ENCODE measurements at places on chromosomes 5 and 9.
A peak's percentile ranks its signal among the peaks of the same experiment; 100 is the strongest.

DNA sequence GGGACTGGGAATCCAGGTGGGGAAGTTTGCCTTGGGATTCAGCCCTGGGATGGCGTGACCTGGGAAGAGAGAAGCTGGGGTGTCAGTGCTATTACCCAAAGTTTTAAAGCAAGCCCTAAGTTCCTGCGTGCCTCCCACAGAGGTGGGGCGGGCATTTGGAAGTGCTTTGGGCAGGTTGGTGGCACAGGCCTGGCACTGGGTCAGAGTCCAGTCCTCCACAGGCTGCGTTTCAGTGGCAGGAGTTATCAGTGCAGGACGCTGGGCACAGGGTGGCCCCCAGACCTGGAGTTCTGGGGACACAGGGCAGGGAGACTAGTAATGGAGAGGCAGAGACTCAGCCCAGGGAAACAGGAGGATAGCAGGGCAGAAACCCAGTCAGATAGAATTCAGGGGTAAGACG, 147.2 kb downstream of the MAST4 start:
- no peak for DNase-seq

- DNase-seq, result no peak
Measured at GRCh38 chr5:173315495-173316338, 12.5 kb downstream of the STC2 start.

DNA sequence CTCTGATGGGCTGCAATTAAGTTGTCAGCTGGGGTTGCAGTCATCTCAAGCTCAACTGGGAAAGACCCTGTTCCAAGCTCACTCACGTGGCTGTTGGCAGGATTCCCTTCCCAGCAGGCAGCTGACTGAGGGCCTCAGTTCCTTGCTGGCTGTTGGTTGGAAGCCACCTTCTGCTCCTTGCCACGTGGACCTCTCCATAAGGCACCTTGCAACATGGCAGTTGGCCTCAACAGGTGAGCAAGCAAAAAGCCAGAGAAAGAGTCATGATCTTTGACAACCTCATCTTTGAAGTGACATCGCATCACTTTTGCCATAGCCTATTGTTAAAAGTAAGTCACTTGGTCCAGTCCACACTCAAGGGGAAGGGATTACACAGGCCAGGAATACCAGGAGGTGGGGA, 17.8 kb upstream of the PRELID2 start:
- no peak for DNase-seq

DNA sequence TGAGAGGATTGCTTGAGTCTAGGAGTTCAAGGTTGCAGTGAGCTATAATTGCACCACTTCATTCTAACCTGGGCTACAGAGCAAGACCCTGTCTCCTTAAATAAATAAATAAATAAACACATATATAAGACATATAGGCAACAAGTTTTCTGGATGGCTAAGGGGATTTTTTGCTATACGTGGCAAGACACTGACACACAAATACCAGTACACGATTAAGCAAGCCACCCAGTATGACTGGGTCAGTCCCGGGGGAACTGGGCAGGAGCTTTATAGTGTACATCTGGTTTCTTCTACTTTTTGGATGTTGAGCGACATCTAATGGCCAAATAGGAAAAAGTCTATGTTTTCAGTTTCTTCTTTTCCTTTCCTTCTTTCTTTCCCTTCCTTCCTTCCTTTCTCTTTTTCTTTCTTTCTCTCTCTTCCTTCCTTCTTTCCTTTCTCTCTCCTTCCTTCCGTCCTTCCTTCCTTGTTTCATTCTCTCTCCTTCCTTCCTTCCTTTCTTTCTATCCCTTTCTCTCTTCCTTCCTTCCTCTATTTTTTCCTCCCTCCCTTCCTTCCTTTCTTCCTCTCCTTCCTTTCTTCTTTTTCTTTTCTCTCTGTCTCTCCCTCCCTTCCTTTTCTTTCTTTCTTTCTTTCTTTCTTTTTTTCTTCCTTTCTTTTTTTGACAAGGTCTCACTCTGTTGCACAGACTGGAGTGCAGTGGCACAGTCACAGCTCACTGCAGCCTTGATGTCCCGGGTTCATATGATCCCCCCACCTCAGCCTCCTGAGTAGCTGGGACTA, 47.0 kb upstream of the PLIN2 start:
- peak; percentile 46 for DNase-seq

GRCh38 chr5:131947445-131947844, 2.0 kb upstream of the MEIKIN start:
- DNase-seq, result no peak

DNA sequence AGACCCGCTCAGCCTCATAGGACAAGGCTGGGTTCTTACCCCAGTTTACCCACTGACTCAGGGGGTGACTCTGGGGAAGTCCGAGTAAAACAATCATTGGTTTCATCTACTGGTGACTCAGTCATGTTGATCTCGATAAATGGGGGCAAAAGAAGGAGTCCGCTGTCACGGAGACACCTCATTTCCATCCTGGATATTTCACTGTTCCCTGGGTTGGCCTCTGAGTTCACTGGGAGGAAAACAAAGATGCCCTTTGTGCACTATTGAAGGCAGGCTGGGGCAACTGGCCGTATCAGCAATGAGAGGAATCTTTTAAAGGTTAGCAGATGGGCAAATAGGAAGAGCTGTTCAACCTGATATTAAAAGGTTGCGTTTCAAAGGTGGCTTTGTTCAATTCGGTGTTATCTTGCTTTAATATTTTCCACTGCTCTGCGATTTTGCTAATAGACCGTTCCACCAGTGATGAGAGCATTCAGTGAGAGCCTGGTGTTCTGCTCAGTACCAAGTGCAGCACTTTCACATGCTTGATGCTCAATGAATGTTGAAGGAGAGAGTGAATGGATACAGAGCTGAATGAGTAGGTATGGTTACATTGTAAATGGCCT, 110.2 kb upstream of the EGFLAM start:
- no peak for DNase-seq

- DNase-seq, result no peak
Measured at GRCh38 chr5:153629027-153629895, 138.8 kb downstream of the GRIA1 start.

DNA sequence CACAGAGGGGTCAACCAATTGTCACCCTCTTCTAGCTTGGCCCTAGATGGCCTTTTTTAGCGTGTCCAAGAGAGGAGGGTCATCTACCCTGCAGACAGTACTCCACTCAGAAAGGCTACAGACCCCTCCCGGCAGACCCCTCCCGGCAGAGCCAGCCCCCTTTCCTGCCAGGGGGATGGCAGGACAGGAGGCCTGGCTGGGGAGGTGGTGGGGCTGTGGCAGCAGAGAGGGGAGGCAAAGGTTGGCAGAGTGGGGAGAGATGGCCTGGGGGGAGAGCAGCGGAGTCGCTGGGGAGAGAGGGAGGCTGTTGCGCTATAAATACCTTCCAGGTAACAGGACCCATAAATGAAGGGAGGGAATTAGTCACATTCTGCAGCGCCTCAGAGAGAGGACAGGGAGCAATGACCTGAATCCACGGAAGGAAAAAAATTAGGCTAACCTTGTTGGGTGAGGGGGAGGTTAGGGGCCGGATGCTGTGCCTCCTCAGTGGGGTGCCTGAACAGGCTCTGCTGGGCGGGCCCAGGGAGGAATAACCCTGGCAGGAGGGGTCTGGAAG, 32.9 kb upstream of the PSD2 start:
- DNase-seq, result no peak

DNA sequence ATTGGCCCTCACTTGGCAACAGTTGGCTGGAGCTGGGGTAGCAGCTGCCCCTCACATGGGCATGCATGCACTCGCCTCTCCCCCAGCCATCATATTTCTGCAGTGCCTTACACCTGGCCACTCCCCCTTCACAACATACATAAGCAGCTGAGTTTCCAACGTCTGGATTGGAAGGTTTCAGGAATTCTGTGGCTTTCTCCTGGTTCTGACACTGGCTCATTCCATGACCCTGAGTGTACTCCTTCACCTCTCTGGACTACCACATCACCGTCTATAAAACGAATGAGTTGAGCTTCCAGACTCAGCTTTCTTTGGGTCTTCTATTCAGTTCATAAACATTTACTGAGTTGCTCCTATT, 84.3 kb downstream of the GALNT10 start:
- no peak for DNase-seq

GRCh38 chr5:82597437-82597836, 319.3 kb upstream of the RPS23 start:
- no peak for DNase-seq

DNA sequence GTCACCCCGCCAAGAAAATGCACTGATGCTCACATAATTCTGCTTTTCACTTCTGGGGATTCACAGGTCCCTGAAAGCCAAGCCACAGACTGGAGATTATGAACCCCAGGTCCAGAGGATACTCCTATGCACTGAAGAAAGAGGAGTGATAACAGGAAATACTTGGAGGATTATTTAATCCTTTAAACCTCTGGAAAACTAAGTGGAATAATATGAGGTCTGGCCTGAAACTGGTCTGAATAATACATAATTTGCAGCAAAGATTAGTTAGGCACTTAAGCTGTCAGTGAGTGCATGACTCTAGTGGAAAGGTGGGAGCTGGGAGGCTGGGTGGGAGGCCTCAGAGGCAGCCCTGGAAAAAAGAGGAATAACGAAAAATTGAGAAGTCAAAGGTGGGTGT, 45.7 kb downstream of the MARCHF3 start:
- no peak for DNase-seq

- DNase-seq, result no peak
Measured at GRCh38 chr5:173123416-173123815, 20.9 kb upstream of the BNIP1 start.

DNA sequence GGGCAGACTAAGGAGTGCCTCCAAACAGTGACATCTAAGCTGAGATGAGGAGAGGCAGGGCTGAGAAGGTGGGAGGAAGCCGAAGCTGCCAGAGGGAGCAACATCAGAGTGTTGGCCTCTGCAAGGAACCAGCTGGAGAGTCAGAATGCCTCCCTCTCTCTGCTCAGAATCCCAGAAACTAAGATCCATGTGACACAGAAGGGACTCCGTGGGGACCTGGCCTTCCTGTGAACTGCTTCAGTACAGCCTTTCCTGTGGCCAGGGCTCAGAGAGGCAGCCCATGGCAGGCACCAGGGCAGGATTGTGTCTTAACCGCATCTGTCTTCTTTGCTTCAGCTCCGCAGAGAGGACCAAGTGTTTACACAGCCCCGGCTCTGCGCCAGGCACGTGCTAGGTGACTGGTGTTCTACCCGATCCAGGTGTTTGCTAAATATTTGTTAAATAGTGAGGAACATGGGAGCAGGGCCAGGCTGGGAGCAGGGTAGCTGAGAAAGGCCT, 33.5 kb downstream of the KCNMB1 start:
- DNase-seq, result no peak

- DNase-seq, result no peak
Measured at GRCh38 chr9:89366711-89367110, 48.4 kb downstream of the SECISBP2 start.

DNA sequence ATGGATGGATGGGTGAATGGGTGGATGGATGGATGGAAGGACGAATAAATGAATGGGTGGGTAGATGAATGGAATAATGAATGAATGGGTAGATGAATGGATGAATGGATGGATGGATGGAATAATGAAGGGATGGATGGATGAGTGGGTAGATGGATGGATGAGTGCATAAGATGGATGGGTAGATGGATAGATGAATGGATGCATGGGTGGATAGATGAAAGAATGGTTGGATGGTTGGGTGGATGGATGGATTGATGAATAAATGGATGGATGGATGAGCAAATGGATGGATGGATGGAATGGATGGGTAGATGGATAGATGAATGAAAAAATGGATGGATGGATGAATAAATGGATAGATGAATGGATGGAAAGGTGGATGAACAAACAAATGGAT, 85.2 kb downstream of the PHF2 start:
- no peak for DNase-seq

- DNase-seq, result no peak
Measured at GRCh38 chr9:93670208-93671019, 94.0 kb downstream of the PHF2 start.

DNA sequence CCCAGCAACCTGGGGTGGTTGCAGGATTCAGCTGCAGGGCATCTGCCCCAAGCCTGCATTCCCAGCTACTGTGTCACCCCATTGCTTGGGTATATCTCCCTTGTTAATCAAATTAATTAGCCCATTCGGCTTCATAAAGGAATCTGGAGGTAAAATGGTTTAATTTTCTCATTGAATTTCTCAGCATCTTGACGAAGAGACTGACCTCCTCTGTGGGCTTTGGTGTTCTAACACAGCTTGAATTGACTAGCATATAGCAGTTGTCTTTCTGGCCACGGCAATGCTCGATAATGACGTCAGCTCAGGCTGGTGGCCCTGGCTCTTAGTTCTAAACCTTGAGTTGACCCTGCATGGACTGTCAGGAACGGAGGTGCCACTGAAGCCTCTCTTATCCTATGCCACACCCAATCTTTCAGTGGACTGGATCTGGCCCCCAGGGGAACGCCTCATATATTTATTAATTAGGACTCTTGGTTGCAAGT, 72.4 kb downstream of the MSX2 start:
- DNase-seq, result no peak

GRCh38 chr5:14362491-14362890, 219.1 kb upstream of the OTULINL start:
- DNase-seq, result no peak

GRCh38 chr9:109409773-109410397, 88.2 kb downstream of the PTPN3 start:
- DNase-seq, result no peak

GRCh38 chr5:63860379-63860778, 101.9 kb downstream of the HTR1A start:
- no peak for DNase-seq

- no peak for DNase-seq
Measured at GRCh38 chr9:121818016-121818661, 166.7 kb downstream of the DAB2IP start.

- DNase-seq, result no peak
Measured at GRCh38 chr9:95058795-95059386, 258.6 kb downstream of the FANCC start.

- no peak for DNase-seq
Measured at GRCh38 chr5:112844489-112844888, 16.6 kb upstream of the SRP19 start.

DNA sequence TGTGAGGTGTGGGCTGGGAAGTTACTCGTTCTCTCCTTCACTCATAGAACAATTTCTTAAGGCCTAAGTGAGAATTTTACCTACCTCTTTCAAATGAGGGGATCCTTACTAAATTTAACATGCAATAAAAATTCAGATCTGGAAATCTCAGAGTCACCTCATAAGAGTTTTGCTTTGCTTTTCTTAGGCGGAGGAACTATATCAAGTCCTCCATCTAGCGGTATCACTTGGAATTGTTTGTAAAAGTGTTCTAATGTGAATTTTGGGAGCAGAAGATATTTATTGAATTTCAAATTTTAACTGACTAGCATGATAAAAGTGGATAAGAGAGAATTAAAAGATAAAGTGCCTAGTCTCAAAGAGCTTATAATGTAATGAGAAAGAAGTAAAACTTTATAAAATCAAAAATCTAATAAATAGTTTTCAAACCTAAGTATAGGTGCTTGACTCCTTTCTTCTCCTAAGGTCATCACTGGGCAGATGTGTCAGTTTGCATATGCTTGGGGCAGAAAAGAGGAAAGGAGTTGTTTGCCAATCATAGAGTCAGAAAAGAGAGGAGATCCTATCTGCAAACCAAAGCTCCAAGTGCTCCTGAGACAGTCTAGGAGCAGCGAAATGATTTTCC, 145.7 kb upstream of the DAB2 start:
- DNase-seq, result no peak
